ENCODE measurements at places on chromosomes 7 and 10.

- no peak for DNase-seq
Measured at GRCh38 chr7:133742709-133743538, 384.2 kb upstream of the LRGUK start.

GRCh38 chr10:78813998-78814399 lies 254.8 kb upstream of the ZMIZ1 start:
- no peak for DNase-seq

DNA sequence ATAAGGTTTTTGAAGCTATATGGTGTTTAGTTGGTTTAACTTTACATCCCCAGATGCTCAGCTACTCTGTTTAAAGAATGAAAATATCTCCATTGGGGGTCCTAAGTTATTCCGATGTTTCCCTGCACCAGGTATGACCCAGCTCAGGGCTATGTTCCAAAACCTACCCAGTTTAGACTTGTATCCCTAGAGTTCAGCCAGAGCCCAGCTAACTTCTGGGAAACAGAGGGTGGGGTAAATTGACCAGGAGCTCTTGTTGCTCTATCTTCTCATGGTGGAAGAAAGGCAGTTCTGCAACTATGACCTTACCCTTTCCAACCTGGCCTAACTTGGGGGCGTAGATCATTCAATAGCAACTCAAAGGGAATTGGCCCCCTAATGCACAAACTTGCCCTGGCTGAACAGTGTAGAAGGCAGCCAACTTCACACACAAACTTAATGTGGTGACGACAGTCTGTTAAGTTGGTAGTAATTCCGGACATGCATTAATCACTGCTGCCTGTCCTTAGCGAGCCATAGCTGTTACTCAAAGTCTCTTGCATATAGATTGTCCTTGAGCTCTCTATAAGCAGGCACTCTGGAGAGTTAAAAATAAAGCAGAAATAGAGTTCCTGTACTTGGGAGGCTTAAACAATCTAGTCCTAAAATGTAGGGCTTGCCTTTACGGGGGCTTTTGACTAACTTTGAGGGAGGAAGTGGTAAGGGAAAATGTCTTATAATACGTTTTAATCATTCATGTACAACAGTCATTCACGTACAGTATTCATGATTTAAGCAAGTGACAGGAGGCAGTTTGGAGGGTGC lies 5.3 kb upstream of the ZNRF2 start:
- DNase-seq: no peak

DNA sequence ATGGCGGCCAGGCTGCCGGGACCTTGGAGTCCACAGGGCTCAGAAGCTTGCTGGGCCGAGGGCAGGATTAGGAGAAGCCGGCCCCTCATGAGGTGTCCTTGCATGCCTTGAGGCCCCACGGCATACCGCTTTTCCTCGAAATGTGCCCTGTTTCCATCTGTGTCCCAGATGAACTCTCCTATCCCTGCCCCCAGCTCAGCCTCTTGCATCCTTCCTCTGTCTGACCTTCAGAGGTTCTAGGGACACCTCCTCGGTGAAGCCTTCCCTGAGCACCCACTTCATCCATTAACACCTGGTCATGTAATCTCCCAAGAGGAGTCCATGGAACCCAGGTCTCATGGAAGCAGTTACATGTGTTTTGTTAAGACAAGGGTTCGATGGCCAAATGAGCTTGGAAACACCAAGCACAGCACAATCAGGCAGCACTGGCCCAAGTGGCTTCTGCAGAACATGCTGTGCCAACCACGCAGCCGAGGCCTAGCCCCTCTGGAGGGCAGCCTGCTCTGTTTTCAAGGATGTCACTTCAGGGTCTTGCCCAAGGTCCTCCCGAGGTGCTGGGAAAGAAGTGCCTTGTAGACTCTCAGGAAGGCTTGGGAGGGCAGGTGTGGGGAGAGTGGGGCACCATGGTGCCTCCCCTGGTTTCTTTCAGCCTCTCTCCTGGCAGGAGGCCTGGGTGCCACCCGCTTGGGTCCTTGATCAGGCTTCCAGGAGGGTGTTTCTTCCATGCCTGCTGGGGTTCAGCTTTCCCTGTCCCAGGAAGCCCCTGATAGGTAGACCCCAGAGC lies 124.3 kb downstream of the NEURL1 start:
- DNase-seq: no peak

- DNase-seq: no peak
Measured at GRCh38 chr10:75050149-75050919, 61.1 kb upstream of the SAMD8 start.

DNA sequence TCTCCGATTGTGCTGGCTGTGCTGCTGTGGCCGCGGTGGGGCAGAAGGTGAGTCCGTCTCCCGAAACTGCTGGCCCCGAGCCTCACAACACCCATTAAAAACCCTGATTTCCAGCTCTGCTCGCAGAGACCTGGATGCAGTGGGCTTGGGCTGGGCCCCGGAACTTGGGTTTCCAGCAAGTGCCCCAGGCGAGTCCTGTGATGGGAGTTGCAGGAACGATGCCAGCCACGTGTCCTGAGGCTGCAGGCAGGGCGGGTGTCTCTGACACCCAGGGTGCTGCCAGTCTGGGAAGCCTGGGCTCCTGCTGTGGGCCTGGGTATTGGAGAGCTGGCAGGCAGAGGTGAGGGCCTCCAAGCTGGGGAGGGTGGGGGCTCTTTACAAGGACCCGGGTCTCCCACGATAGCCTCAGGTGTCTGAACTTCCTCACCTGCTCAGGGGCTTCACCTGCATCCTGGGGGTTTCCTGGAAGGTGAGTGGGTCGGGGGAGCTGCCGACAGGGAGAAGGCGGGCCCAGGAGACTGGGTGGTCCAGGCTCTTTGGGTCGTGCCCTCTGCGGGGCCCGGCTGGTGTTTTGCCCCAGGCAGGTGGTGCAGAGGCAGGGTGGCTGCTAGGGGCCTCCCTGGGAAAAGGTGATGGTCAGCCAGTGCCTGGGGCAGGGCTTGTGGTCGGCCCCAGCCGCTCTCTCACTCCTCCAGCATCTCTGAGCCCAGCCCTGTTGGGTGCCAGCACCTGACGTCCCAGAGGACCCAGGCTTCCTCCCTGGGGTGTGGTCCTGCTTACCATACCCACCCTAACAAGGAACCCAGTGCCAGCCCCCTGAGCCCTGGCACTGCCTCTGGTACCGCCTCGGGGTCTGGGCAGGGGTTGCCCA lies 180.3 kb downstream of the DNAJB6 start:
- DNase-seq: no peak
